ENCODE measurements at places on chromosomes 3 and 15.

DNA sequence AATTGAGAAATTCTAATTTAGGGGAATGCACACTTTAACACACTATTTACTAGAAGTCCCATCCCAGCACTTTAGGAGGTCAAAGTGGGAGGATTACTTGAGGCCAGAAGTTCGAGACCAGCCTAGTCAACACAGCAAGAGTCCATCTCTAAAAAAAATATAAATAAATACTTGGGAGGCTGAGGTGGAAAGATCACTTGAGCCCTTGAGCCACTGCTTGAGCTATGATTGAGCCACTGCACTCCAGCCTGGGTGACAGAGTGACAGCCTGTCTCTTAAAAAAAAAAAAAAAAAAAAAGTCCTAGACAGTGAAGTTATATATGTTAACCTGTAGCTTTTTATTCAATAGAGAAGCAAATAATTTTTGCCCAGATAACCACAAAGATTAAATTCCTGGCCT lies 69.2 kb downstream of the DLG1 start:
- no peak for DNase-seq

DNA sequence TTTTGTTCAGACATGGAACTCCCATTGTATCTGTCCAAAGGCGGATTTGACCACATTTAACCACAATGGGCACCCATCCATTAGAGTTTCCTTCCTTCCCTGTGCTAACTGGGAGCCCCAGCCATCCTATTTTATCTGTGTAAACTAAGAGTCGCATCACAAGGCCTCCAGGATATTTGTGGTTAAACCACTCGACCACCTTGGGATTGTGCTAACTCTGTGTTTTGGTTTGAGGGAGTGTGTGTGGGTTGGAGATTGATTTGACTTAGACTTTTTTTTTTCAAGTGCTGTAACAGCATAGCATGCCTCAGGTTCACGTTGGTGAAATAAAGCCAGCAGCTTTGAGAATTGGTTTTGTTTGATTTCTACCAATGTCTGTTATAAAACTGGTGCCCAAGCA lies 100.4 kb upstream of the TP63 start:
- DNase-seq: no peak

DNA sequence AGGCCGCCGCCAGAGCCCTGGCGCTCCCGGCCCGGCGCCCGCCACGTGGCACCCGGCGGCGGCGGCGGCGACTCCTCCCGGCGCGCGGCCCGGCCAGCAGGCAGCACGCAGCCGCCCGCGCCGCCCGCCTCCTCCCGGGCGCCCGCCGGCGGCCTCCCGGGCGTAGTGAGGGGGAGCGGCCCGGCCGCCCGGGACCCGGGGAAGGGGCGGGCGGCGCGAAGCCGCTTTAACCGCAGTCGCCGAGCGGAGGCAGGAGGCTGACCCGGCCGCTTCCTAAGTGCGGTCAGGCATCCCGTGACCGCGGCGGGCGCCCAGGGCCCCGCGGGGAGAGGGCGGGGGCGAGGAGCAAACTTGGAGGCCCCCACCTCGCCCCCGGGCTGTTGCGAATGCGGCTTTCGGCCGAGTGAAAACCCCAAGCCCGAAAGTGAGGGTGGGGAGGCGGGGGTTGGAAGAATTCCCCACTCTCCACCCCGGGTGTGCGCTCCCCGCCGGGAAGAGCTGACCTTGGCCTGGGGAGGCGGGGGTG lies 1.7 kb upstream of the HES1 start:
- peak; percentile 61 for DNase-seq

DNA sequence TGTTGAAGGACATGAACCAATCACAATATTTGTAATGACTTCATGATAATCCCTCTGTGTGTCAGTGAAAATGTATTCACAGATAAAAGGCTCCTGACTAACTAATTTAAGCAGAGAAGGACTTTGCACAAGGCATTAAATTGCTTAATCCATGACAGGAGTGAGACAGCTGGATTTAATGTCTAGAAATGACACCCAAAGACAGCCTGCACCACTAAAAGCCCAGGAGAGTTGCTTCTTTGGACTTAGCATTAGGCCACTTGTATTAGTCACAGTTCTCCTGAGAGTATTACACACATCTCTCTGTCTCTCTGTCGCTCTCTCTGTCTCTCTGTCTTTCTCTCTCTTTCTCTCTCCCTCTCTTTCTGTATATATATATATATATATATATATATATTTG lies 180.4 kb downstream of the GOLGA8K start:
- no peak for DNase-seq

GRCh38 chr3:184354121-184354728 lies 7.2 kb downstream of the CLCN2 start:
- no peak for DNase-seq

DNA sequence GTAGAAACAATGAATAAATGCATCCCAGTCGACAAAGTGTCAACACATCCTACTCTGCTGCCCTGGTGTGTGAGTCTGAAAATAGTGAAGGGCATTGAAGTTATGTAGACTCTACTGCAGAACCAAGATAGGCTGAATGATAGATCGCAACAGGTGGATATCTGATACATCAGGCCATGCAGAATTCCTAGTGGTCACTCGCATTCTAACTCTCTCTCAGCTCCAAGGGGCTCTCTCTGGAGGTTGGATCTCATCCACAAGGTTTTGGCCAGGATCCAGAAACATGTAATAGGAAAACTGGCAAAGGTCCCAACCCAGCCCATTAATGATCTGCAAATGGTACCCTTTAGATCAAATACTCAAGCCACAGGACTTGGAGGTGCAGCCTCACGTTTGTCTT lies 514.1 kb downstream of the MAGI1 start:
- DNase-seq: no peak
